Naive thymus-derived CD8-positive, alpha-beta T cell (primary cell): ENCODE measurements at places on chromosomes 3 and 15.

- no peak for DNase-seq
Measured at GRCh38 chr3:82824491-82824890, 1063.0 kb upstream of the GBE1 start.

GRCh38 chr3:10010421-10010877 lies 15.8 kb upstream of the FANCD2 start:
- DNase-seq: no peak

DNA sequence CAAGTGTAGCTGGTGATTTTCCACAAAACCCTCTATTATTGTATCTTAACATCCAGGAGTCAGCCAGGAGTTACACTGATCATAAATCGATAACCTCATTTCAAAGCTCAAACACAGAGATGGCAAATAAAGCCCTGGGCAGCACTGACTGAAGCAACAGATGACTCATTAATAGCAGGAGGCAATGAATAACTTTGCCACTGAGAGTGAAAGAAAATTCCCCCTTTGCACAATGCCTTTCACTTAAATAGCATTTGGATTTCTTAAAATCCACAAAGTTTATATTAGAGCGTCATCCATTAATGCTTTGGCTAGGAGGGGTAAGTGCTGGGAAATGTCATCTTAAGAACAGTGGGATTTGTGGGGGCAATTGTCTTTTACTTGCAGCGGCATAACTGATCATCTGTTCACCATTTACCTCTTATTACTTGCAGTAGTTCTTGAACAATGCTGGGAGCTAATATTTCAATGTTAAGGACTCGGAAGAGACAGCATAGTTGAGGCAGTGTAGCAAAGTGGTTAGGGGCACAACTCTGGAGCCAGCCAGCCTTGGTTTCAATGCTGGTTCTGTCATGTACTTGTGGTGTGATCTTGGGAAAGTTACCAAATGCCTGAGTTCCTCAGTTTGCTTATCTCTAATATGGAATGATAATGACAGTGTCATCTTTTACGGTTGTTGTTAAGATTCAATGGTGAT lies 630.4 kb upstream of the TBL1XR1 start:
- no peak for DNase-seq

- no peak for DNase-seq
Measured at GRCh38 chr15:31148297-31149087, 47.0 kb upstream of the TRPM1 start.

DNA sequence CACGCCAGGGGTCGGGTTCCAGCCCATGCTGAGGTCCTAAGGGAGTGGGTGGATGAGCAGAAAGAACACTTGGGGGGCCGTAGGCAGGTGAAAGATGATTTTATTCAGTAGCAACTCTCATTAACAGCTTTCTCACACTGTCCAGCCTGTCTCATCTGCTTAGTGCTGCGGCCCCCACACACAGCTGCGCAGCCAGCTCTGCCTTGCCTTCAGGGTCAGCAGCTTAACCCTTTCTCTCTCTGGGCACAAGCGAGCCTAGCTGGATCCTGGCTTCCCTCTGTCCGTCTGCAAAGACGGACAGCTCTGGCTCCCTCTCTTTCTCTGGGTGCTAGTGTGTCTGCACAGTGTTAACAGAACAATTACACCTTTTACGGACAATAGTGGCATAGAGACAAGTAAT lies 21.3 kb downstream of the NPAP1 start:
- no peak for DNase-seq

DNA sequence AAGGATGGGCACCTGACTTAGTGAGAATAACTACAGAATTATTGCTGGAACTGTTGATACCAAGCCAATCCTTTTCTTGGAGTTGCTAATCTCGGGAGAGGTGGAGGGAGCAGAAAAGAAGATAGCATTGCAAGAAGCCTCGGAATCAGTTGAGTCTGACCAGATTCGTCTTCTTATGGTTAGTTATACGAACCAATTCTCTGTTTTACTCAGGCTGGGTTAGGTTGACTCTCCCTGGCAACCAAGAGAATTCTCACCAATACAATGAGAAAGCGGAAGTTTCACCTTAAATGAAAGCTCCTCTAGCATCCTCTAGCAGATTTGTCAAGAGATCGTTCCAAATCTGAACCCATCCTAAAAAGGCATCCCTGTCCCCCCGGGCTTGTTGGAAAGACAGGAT lies 43.5 kb upstream of the UBE2E1 start:
- no peak for DNase-seq

GRCh38 chr3:122080207-122080587 lies 25.0 kb downstream of the CD86 start:
- DNase-seq: no peak
